ENCODE measurements at places on chromosomes 4 and X.

DNA sequence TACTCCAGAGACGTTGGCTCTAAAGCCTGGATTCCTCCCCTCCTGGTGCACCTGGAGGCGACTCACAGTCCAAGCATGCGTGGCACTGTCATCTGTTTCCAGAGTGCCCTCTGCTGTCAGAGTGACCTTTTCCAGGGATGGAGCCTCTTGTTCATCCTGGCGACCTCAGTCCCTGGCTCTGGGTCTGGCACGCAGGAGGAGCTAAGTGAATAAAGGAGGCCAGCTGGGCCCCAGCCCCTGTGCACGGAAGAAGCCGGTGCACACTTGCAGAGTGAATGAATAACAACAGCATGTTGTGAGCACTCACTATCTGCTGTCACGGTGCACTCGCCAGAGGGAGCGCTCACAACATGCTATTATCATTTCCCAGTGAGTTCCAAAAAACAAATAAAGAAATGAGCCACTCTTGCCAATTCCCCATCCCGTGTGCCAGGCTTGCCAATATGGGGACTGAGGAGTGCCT lies 27.8 kb upstream of the PSAPL1 start:
- no peak for DNase-seq

DNA sequence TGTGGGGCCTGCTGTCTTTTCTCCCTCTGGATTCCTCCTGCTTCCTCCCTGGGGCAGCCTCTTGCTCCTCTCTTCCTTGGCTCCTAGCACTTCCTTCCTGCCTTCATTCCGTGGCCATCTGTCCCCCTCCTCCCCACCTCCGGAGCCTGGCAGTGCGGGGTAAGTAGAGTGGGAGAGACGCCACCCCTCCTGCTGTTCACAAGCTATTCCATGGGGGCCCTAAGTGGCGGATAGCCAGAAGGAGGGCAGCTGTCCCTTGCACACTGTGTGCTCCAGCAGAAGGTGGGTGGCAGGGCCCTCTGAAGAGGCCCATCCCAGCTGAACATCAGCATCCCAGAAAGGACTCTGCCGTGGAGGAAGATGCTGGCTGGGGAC lies 27.4 kb downstream of the CCNQ start:
- no peak for DNase-seq

- peak; percentile 31 for DNase-seq
Measured at GRCh38 chrX:73850124-73851013, 287.4 kb downstream of the CHIC1 start.

DNA sequence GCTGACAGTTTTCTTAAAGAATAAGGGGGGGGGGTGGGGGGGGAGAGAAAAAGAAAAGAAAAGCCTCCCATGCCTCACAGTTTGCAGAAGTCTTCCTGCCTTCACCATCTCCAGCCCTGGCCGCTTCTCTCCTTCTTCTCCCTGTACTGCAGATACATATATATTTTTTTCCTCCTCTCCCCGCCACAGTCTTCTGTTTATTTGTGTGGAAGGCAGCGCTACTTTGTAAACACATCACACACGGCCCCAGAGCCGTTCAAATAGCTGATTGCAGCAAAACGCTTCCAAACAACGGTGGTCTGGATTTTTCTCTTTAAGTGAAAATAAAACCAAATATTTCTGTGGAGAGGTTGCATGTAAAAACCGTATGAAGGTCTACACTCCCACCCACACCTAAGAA lies 732 bp downstream of the NLGN4X start:
- DNase-seq = no peak
